ENCODE measurements at places on chromosomes 2 and 18.

DNA sequence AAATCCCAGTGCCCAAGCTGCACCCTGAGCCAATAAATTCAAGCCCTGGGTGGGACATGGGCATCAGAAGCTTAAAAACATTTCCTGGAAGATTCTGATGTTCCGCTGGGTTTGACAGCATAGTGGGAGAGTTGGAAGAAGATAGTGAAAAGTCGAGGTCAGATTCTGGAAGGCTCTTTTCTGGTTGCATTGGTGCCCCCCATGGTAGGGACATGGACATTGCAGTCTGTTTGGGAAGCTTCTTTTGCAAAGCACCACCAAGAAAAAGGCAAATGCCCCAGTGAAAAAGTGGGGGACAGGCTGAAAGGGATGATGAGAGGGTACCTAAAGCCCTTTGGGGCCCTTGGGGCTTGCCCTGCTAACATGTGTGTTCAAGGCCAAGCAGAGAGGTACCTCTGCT, 21.0 kb downstream of the MERTK start:
- DNase-seq, result no peak

DNA sequence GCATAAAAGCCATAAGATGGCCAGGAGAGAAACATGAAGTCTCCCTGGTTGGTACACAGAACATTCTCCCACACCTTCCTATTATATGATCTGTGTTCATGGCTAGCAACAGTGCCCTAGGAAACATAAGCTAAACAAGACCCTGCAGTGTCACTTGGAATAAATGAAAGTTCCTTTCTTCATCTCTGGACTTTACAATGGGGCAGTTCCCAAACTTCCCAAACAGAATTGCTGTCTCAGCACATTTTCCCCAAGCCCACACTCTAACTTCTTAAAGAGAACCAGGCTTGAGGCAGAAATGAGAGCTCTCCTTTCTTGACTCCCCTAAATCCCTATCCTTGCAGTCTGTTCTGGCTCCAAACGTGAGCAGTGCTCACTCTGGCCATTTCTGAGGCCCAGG, 173.2 kb upstream of the CREB1 start:
- no peak for DNase-seq

GRCh38 chr2:73762571-73762970, 17.3 kb downstream of the DUSP11 start:
- DNase-seq, result no peak

DNA sequence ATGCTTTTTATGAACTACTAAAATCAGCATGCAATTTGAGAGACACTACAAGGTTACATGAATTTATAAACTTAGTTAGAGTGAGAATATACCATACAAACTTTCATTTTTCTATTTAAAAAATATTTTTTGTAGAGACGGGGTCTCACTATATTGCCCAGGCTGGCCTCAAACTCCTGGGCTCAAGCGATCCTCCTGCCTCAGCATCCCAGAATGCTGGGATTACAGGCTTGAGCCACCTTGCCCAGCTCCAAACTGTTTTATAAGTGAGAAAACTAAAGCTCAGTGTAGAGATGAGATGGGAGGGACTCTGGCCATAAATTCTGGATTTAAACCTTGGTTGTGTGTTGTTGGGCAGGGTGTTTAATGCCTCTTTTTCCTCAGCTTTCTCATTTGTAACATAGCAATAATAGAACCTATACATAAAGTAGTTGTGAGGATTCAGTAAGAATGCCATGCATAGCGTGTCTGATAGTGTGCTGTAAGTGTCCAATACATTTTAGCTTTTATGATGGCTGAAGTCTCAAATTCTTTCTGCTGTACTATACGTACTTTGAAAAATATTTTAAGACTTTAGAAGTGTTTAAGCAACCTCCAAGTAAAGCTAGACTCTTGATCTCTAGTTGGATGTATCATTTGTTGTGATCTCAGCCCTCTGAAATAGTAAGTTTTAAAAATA, 9.7 kb downstream of the CAB39 start:
- DNase-seq, result no peak

GRCh38 chr2:86337244-86337835, at the start of gene REEP1:
Gene REEP1 (minus strand): TSS chr2:86337626. CDS start chr2:86337510, 116 bp downstream.
- no peak for DNase-seq

- DNase-seq, result no peak
Measured at GRCh38 chr2:217836901-217837491, 165.8 kb downstream of the TNS1 start.

GRCh38 chr18:24814521-24814920, 354.1 kb downstream of the HRH4 start:
- DNase-seq, result no peak

GRCh38 chr2:23283-23682, 23.0 kb downstream of the FAM110C start:
- DNase-seq, result no peak

DNA sequence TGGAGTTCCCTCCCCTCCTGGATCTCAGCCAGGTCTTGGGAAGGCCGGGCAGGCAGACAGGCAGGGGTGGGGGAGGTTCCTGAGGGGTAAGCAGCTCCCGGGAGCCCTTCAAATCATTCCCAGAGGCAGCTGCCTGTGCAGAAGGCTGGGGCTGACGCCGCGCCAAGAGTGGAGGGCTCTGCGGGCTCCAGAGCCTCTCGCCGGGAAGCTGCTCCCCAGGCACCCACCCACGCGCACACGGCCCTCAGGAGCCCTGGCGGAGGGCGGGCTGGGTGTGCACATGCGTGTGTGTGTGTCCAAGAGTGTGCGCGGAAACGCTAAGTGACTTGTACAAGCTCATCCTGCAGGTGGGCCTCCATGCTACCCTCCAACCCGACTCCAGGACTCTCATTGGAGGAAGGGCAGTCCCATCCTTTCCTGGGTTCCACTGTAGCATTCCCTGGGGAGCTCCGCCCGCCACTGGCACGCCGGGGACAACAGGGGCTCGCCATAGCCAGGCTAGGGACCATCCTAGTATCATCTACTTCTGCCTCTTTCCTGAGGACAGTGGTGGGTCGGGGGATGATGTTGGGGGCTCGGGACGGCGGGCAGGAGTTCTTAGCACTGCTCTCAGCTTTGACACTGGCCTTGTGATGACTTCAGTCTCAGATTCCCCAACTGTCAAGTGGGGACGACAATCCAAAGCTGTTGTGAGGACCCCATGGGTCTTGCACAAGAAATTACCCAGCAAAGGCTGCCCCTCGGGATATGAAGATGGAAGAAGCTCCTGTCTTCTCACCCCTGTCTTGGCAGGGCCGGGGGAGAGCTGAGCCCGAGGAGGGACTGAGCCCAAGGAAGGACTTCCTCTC, 50.3 kb downstream of the INHBB start:
- no peak for DNase-seq

- no peak for DNase-seq
Measured at GRCh38 chr2:48070415-48070814, 164.1 kb upstream of the FBXO11 start.

GRCh38 chr2:99156891-99157290, 2.1 kb downstream of the LIPT1 start:
- DNase-seq, result no peak

GRCh38 chr18:24208270-24209035, 69.6 kb downstream of the CABYR start:
- DNase-seq, result no peak

- no peak for DNase-seq
Measured at GRCh38 chr18:32618546-32618945, 147.9 kb upstream of the GAREM1 start.

DNA sequence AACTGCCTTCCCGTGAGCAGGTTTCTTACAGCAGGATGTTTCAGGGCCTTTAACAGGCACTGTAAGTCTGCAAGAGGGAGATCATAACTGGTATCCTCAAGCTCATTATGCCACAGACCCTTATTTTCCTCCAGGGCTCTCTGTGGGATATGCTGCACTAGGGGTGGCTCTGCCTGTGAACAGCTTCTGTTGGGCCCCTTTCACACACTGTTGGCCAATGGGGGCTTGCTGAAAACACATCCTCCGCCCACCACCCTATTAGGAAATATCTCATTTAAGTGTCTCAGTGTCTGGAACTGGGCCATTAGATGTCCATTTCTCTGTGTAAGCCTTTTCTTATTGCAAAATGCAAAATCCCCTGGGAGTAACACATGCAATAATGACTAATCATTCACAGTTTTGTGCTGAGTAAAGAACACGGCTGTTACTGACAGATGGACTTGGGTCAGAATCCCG, 414.3 kb upstream of the HS6ST1 start:
- no peak for DNase-seq

DNA sequence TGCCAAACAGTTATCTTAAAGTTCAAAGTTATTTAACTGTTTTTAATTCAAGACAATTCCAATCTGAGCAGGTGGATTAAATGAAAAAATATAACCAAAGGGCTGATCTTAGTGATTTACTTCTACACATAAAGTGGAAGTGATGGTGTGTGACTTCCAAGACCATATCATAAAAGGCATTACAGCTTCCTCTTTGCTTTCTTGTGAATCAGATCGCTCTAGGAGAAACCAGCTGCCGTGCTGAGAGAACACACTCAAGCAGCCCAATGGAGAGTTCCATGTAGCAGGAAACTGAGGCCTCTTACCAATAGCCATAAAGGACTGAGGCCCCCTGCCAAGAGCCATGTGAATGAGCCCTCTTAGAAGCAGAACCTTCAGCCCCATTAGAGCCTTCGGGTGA, 197.4 kb downstream of the NBAS start:
- DNase-seq, result no peak

GRCh38 chr18:51660188-51660715, 462.8 kb upstream of the MEX3C start:
- DNase-seq, result no peak

- no peak for DNase-seq
Measured at GRCh38 chr2:69914950-69915945, at the start of gene MXD1. Gene MXD1 (plus strand): TSS chr2:69915109. CDS start chr2:69915331, 222 bp downstream.

- peak; percentile 24 for DNase-seq
Measured at GRCh38 chr2:221570321-221570935, 1.7 kb downstream of the EPHA4 start.

DNA sequence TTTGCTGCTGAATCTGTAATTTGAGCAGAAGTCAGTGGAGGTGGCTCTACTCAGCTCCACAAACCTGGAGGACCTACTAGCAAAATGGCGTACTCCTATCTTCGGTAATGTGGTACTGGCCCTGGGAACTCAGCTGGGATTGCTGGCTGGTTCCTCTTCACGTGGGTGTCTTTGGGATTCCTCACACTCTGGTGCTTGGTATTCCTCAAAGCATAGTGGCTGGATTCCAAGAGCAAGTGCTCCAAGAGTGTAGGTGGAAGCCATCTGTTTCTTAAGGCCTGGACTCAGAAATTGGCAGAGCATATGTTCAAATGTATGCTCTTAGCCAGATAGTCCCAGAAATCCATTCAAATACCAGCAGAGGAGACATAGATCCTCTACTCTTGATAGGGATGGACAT, 281.9 kb upstream of the CDH7 start:
- no peak for DNase-seq

DNA sequence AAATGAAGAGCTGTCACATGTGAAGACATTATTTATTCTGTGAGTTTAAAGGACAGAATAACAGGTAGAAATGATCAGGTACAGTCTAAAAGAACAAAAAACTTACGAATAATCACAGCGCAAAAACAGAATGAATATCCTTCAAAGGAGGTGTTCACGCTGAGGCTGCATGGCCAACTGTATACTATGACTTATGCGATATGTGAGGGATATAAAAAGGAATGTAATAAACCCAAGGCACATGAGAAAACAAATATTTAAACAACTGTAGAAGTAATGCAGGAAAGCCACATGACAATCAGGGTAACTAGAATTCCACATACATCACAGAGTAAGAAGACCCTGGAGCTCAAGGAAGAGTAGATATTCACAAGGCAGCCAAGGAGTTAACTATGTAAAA, 81.3 kb downstream of the RTTN start:
- DNase-seq, result no peak

DNA sequence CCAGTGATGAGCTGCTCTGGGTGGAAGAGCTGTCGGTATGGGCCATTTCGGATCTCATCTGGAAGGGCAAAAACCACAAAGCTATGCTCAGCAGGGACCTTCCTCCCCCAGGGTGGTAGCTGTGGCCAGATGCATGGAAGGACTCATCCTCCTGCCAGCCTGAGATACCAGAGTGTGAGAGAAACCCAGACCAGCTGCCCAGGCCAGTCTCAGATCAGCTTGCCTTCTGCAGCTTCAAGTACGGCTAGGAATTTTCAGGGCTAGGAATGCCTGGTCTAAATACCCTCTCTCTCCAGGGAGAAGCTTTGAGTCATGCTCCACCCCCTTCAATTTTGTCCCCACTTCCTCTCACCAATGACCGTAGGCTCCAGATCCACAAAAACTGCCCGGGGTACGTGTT, 1.4 kb upstream of the TUBA4B start:
- no peak for DNase-seq

DNA sequence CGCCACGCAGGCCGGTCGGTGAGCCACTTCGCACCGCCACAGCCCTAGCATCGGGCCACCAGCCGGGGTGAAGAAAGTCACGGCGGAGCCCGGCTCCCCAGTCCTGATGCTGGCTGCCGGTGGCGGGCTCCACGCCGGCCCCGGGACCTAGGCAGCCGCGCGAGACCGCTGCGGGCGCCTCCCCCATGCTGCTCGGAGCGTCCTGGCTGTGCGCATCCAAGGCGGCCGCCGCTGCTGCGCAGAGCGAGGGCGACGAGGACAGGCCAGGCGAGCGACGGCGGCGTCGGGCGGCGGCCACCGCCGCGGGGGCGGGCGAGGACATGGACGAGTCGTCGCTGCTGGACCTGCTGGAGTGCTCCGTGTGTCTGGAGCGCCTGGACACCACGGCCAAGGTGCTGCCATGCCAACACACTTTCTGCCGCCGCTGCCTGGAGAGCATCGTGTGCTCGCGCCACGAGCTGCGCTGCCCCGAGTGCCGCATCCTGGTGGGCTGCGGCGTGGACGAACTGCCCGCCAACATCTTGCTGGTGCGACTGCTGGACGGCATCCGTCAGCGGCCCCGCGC, 433 bp downstream of the SH3RF3 start:
- peak; percentile 21 for DNase-seq

DNA sequence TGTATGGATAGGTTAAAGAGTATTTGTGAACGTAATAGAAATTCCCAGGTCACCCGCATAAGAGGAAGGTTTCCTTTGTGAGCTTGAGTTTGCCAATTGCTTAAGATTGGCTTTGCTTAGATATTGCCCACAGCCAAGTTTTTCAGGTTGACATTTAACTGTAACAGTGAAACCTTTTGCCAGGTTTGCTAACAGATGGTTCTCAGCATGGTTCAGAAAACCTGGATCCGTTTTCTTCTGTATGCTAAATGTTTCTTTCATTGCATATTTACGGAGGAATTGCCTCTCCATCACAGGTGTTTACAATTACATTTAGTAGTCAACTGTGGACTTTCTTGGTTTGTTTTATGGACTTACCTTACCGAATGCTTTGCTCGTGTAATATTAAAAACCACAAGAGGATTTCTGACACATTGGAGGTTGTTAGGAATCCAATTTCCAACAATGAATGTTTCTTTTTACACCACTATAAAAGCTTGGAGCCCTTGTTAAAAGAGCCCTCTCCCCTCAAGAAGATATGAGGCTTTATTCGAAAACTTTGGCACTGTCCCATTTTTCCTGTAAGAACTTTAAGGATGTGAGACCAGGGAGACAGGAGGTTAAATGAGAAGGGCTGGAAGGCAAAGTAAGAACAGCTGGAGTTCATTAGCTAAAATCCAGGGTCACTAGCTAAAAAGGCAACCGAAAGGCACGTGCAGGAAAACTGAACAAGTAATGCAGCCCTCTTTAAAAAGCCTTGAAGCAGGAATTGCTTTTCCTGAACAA, 7.8 kb downstream of the CDK15 start:
- no peak for DNase-seq

Measured in CD4-positive, CD25-positive, alpha-beta regulatory T cell (primary cell).